HCT116 (cell line): ENCODE measurements at places on chromosomes 4 and X.

DNA sequence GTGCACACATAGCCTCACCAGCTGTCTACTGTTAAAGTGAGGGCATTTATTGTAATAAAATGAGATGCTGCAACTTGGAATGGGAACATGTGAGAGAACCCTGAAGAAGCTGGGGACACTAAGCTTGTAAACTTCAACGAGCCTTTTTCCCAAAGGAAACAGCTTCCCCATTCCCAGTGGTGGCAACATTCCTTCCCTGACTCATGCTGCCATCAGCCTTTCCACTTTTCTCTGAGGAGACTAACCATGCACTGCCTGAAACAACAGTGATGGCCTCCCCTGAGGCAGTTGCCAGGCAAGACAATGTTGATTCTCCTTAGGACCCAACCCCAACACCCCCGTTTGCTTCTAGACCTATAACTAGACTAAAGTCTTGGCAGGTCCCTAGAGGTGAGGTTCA lies 928.3 kb downstream of the GLUD2 start:
- DNase-seq, result no peak

- no peak for DNase-seq
Observed at GRCh38 chr4:864456-865120, 38.7 kb upstream of the CPLX1 start.

GRCh38 chr4:137738375-137738990 lies 206.2 kb upstream of the PCDH18 start:
- DNase-seq, result no peak

- DNase-seq, result no peak
Observed at GRCh38 chrX:49172280-49172780, 632 bp downstream of the PLP2 start.

DNA sequence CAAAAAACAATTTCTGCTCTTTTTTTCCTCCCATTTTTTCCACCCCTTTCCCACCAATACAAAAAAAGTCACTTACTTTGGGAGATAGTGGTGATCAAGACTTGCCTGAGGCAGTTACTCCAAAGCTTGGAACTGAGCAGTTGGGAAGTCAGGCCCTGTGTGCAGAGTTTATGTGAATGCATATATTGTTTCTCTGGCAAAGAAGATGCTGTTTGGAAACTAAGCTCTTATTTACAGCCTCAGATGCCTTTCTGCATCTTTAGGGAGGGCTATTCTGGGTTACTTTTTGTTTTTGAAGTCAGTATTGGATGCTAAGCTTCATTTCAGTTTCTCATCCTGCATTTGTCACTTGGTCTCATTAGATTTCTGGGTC lies 136.3 kb downstream of the ZNF330 start:
- DNase-seq, result no peak

DNA sequence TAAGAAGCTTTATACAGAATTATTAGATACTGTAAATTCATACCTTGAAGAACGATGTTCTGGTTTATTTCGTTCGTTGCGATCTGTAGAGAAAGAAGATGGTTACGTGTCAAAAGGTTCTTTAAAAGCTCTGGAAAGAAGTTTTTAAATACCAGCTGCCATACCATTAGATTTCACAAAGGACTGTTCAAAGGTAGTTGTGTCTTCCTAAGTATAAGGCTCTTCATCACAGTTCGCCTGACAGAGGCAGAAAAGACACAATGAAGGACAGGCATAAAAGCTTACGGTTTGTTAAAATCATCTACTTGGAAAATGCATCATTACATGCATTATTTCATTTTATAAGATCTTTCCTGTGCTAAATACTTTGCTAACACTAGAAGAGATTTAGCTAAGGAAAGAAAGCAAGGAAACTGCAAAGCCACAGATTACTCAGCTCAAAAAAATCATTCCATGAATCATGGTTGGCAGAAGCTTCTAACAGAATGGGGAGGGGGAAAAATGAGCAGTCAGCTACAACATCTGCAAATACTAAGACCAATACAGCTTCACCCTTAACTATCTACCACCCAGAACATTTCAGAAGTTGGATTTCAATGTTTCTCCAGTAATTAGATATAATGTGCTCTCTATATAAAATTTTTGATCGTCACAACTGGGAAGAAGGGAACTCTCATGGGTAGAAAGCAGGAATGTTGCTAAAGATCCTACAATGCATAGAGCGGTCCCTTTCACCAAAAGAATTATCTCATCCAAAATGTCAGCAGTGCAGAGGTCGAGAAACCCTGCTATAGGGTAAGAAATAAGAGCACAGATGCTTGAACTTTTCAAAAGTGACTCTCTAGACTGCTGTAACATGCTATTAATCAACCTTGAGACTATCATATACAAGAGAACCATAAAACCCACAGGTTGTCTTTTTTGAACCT lies 50.7 kb upstream of the PRSS48 start:
- peak; percentile 24 for DNase-seq

- no peak for DNase-seq
Observed at GRCh38 chr4:101104312-101105052, 242.8 kb downstream of the PPP3CA start.

GRCh38 chr4:55038176-55038890 lies 87.1 kb downstream of the KDR start:
- no peak for DNase-seq

DNA sequence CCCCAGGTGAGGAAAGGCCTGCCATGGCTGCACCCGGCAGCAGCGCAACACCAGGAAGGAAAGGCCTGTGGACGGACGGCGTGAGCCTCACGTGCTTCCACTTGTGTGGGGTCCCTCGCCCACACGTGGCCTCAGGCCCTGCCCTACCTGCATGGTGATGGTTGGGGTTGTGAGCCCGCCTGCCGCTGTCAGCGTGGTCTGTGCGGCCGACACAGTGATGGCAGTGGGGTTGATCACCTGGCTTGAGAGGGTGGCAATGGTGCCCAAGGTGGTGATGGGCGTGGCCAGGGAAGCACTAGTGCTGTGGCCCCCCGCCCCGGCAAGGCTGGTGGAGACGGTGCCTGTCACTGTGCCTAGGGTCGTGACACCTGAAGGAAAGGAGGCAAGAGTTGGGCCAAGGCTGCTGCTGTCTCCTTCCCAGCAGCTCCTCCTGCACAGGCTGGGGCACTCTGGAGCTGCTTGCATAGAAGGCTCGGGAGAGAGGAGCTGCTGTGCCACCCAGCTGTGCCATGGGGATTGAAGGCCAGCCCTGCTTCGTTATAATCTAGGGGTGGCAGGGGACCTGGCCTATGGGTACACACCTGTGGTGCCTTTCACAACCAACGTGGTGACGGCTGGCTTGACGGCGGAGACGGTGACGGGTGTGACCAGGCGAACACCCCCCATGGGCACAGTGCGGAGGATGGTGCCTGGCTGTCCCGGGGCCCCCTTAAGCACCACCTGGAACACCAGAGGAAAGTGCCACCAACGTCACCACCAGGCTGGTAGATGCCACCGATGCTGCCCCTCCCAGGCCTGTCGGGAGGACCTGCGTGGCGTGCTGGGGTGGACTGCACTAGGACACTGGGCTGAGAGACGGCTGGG lies 11.8 kb upstream of the RENBP start:
- DNase-seq, result no peak

GRCh38 chrX:39492497-39493162 lies 605.1 kb downstream of the BCOR start:
- DNase-seq, result no peak

DNA sequence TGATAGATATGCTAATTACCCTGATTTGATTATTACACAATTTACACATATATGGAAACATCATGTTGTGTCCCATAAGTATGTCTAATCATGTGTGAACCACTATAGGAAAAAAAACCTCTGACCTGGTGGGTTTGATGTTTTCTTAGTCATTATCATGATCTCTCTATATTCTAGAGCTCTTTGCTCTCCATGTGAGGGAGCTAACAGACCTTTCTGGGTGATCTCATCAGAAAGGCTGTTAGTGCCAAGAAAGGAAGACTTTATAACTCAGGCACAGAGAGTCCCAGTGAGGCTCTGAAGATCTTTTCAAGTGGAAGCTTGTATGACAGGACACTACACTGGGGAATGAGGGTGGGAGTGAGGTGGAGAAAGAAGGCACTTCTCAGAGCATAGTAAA lies 527.7 kb upstream of the MAGEB2 start:
- DNase-seq, result no peak

- DNase-seq, result no peak
Observed at GRCh38 chr4:173794662-173795061, 264.6 kb upstream of the HAND2 start.

DNA sequence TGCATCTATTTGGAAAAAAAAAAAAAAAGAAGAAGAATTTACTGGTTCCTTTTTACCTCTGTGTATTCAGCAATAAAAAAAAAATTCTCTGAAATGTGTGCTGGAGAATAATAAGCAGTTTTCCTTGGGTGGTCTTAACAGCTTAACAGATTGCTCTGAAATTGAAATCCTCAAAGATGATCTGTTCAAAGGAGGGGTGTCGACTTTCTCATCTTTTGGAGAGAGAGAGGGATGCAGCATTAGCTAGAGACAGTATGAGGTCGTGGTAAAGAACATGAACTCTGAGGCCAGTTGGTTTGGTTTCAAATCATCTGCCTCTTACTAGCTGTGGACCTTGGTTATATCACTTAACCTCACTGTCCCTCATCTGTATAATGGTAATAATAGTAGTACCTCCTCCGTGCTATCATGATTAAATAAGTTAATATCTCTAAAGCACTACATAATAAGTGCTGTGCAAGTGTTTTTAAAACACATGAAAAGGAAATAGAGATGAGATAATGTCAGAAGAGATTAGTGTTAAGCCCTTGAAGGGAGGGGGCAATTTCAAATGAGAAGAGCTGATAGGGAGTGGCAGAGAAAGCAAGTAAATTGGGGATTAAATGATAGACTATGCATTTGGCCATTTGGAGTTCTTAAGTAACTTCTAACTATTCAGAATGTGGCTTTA lies 109.9 kb upstream of the LIMCH1 start:
- DNase-seq, result no peak

DNA sequence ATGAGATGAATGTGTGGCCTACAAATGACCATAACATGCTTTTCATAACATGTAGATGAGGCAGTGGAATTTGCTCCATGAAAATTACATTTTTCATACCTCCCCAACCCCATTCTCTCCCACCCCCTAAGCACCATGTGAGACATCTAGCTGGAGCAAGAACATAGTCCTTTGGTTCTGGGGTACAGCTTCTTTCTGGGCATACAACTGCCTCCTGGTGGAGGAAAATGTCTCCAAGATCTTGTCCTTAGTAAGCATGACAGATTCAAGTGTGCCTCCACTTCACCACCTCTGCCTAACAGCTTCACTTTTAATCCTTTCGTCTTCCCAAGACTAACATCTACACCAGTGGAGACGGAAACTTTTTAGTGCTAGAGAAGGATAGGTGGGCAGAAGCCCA lies 8.0 kb downstream of the EXOC1L start:
- DNase-seq, result no peak

GRCh38 chrX:56226980-56227379 lies 5.2 kb upstream of the KLF8 start:
- DNase-seq, result no peak

DNA sequence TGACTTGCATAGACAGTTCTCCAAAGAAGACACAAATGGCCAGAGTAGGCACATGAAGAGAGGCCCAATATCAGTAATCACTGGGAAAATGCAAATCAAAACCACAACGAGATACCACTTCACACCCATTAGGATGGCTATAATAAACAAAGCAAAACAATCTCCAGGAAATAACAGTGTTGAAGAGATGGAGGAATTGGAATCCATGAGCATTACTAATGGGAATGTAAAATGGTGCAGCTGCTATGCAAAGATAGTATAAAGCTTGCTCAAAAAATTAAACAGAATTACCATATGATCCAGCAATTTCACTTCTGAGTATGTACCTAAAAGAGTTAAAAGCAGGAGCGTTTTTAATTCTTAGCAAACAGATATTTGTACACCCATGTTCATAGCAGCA lies 17.0 kb upstream of the TMEM33 start:
- no peak for DNase-seq

DNA sequence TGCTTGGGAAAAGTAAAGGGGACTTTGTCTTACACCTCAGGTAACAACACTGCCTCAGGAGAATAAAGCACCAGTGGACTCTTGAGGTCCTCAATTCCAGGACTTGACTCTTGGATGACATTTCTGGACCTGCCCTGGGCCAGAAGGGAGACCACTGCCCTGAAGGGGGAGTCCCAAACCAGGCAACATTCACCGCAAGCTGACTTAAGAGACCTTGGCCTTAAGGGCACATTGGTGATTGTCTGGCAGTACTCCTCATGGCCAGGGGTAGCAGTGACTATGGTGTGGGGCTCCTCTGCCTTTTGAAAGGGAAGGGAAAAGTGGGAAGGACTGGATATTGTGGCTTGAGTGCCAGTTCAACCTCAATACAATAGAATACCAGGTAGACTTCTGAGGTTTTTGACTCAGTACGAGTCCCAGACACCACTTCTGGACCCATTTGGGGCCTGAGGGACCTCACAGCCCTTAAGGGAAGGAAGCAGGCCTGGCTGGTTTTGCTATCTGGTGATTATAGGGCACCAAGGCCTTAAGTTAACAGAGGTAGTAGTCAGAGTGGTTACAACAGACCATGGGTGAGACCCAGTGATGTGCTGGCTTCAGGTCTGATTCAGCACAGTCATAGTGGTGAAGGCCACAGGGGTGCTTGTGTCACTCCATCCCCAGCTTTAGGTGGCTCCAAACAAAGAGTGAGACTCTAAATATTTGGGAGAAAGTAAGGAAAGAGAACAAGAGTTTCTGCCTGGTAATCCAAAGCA lies 121.2 kb upstream of the TET2 start:
- no peak for DNase-seq

- no peak for DNase-seq
Observed at GRCh38 chr4:41728573-41728913, 20.0 kb downstream of the PHOX2B start.

GRCh38 chr4:25884031-25884782 lies 21.4 kb upstream of the SEL1L3 start:
- DNase-seq, result no peak

DNA sequence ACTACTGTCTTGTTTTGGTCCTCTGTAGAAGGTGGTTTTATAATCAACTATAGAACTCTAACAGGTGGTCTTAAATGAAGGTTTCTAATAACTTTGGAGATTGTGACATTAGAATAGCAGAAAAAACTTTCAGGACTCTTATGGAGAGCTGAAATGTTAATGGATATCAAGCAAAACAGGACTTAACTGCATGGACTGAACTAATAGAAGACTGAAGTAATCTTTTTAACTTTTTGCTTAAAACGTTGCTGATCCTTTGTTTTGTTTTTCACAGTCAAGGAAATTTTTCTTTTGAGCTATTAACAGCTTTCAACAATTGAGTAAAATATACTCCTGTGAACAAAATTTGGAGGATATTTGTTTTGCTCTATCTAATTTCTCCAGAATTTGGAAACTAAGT lies 17.2 kb downstream of the NXT2 start:
- DNase-seq, result no peak

DNA sequence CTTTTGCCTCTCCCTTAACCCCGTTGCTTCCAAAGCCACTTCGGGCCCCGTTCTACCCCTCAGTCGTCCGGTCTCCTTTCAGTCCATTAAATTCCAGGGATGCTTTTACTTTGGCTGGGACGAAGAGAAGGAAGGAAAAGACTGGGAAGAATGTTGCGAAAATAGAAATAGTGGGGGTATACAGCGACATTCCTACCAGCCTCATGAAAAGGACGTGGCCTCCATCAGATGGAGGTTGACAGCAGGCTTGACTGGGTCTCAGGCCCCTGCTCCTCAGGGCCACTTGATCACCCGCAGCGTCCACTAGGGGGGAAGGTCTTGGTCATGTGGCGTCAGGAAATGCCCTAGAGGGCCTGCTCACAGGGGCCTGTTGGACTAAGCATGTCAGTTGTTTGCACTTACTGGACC lies 657 bp upstream of the ANKRD50 start:
- DNase-seq, result peak; percentile 79

- DNase-seq, result no peak
Observed at GRCh38 chr4:1240721-1241465, 8.0 kb downstream of the CTBP1 start.

- DNase-seq, result no peak
Observed at GRCh38 chr4:125042041-125042440, 272.7 kb upstream of the FAT4 start.

GRCh38 chr4:18049446-18049845 lies 27.9 kb upstream of the LCORL start:
- no peak for DNase-seq
